ENCODE measurements at places on chromosomes 16 and 17. TPM values are rescaled to one million over a fixed set of nuclear protein-coding genes. Genes with fewer than 3 reads are reported as not detected.

DNA sequence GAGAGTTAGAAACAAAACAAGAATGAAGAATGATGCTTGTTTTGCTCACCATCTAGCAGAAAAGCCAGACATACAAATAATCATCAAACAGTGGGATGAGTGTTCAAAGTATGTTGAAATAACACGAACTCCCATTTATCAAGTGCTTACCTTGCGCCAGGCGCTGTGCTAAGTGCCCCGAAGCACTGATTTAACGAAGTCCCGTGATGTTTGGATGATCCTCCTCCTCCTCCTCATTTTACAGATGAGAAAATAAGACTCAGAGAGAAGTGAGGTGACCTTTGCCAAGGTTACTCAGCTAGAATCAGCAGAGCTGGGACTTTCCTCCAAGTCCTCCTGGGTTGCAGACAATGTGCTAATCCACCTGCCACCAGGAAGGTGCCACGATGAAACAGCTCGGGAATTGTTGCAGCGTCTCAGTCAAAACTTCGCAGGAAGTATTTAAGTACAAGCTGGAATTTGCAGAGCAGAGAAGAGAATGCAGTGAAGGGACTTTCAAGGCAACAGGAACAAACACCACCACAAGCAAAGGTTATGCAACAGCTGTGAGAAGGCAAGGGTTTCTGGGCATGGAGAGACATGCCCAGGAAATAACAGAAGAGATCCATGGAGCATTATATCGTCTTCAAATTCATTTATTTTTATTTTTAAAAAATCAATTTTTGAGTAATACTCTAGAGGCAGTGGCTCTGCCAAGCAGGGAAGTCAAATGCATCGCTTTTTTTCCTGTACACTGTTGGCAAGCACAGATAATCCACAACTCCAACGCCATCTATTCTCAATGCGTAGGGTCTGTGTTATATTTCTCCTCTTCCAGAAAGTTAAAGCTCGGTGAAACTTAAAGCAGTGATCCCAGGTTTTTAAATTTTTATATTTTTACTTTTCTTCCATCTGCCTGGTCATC, 11.1 kb downstream of the PRCD start:
- no peak for DNase-seq

DNA sequence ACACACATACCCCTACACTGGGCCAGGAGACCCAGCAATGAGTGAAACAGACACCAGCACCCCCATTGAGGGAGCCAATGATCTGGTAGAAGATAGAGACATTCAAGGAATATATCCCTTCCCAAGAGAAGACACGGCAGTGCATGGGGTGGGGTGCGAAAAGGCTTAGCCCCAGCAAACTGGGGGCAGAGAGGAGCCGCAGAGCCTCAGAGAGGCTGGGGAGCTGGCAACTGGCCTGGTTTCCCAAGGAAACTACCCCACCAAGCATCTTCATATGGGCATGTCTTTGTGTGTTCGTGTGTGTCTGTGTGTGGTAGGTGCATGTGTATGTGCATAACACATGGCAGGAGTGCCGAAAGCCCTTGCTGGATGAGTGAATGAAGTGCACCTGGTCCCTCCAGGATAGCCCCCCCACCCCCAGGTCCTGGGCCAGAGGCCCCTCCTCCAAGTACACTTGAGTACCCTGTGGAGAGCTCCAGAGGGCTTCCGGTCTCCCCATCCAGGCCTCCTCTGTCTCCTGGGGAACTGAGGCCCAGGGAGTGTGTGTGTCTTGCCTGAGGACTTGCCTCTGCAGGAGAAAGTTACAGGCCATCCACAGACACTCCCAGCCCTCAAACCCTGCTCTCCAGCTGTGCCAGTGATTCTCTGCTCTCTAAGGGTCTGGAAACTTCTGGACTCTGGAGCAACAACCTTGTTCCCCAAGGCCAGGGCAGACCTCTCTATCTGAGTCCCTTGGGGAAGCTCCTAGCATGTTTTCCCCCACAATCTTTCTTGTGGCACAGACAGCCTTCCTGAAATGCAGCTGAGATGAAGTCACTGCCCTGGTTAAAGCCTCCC, 15.9 kb downstream of the TBX2 start:
- peak; percentile 37 for DNase-seq

DNA sequence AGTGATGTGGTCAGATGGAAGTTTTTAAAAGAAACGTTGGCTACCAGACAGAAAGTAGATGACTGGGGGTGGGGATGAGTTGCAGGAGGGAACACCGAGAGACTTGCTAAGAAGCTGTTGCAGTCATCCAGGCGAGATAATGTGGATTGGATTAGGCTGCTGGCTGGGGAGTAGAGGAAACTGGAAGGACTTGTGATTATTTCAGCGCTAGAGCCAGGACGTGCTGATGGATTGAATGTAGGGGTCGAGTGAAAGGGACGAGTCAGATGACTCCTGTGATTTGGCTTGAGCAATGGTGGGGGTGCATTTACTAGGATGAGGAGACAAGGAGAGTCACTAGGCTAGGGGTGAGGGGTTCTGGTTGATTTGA, 88.5 kb downstream of the CLEC16A start:
- peak; percentile 60 for DNase-seq

DNA sequence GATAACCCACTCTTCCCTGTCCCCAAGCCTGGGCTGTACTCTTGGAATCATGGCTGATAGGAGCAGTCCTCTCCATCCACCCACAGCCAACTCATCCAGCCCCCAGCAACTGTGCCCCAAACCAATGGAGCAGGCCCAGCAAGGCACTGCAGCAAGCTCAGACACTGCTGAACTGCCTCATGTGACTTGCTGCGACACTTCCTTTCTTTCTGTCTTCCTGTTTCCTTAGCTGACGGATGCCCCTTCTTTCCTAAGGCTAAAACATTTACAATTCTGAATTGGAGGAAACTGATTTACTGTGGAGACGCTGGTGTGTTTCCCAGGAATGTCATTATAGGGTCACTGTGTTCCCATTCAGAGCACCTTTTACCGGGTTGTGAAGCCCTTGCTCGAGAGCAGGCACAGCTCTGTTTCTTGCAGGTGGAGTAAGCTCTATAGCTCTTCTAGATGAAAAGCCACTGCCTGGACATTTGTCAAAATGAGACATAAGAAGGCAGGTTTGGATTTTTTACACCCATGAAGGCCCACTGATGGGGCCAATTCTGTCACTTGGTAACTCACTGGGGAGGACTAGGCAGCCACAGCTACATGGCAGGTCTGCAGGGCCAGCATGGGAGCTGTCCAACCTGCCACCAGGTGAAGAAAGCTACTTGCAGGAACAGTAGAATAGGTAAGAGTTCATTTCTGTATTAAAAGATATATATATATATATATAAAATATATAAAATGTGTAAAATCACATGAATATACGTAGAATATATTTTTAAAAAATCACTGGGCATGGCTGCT, 27.4 kb downstream of the TMEM11 start:
- DNase-seq = no peak

DNA sequence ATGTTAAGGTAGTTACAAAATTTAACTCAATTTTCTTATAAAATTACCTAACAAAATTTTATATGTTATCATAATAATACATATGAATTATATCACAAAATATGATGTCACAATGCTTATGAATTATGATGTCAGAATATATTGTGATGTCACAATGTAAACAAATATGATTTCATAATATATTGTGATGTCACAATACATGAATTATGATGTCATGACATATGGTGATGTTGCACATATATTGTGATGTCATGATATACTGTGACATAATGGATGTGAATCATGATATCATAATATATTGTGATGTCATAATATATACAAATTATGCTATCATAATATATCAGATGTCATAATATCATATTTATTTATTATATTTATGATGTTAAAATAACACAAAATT, 1879.9 kb downstream of the TP53TG3F start:
- DNase-seq = no peak

GRCh38 chr16:4868535-4868934, 21.3 kb downstream of the UBN1 start:
- no peak for DNase-seq

DNA sequence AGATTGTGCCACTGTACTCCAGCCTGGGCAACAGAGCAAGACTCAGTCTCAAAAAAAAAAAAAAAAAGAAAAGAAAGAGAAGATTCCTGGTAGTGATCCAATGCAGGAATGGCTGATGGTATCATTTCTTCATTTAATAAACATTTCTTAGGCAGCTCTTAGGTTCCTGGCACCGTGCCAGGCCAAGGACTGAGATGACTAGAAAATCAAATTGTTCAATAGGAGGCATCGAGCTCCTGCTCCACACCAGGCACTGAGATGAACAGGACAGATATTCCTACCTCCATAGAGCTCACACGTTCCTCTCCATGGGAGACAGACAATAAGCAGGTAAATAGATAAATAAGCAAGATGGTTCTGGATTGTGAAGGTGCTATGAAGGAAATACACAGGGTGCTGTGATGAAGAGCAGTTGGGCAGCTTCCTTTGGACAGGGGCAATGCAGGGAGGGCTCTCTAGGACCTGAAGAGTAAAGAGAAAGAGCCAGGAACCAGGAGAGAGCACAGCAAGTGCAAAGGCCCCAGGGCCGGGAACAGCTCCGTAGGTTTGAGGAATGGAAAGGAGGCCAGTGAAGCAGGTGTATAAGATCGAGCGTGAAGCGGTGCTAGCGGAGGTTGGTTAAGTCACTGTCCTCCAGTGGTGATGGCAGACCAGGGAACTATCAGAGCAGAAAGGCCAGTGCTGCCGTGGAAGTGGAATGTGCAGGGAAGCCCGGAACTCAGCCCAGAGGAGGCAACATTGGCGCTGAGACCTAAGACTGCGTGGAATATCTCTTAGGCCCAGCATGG, 26.5 kb upstream of the CRHR1 start:
- no peak for DNase-seq

DNA sequence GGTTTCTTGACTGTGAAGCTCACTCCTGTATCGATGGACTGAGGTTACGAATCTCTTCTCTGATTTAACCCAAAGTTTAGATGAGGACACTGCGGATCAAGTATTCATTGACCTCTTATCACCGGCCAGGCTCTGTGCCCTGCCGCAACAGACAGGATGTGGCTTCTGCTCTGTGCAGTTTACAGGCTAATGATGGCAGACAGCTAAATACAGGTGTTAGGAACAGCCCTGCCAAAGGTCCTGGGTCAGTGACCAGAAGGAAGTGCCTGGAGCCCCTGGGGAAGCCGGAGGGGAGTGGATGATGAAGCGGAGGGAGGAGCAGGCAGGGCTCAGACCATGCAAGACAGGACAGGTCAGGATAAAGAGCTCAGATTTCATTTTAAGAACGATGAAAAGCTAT, 44.4 kb downstream of the HAPSTR1 start:
- no peak for DNase-seq

GRCh38 chr16:50673496-50674275, 7.4 kb downstream of the SNX20 start:
- no peak for DNase-seq

- no peak for DNase-seq
These were observed 24.3 kb downstream of the CD300A start for GRCh38 chr17:74490716-74491115.

The PRAC1 gene
- not detected for total RNA-seq

The HP gene
- total RNA-seq = 3.9 TPM

The KPNA2 gene
- total RNA-seq = 23.0 TPM

The CRAMP1 gene
- total RNA-seq = 31.4 TPM

The FBXW10B gene
- 15.4 TPM for total RNA-seq

The GALR2 gene
- not detected for total RNA-seq

The C16orf82 gene
- total RNA-seq = not detected

Data from ureter (tissue), 1 donor.